Neural crest cell (in vitro differentiated cells): ENCODE measurements at places on chromosomes 3 and 15.

DNA sequence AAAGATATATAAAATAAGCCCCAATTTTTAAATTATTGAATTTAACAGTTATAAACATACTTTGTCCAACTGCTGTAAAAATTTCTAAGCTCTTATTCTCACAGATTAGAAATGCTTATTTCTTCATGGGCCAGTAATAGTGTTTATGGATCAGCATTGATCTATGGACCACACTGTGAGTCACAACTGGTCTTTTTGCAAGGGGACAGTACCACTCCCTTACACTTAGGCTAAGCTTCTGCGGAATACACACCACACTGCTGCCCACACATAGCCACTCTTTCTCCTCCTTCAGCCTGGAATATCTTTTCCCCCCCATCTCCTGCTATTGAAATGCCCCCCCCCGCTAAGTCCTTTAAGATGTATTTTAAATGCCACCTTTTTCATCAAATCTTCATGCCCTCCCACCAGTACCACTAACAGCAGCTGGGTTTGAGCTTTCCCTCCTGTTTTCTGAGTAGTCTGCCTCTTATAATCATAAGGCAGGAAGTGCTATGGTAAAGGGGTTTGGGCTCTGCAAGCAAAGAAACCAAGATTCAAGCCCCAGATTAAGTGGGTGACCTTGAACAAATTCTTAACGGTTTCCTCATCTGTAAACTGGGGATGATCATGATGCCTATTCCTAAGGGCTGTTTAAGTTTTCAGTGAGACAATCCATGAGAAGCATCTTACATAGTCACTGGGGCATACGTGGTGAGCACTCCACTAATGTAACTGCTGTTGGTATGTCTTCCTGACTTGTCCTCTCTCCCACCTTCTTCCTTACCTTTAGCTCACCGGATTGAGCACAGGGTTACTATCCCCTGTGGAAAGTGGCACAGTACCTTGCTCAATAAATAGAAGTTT lies 69.2 kb downstream of the DCUN1D1 start:
- DNase-seq, result no peak

- DNase-seq, result no peak
Observed at GRCh38 chr3:111603679-111604078, 8.5 kb upstream of the ZBED2 start.

DNA sequence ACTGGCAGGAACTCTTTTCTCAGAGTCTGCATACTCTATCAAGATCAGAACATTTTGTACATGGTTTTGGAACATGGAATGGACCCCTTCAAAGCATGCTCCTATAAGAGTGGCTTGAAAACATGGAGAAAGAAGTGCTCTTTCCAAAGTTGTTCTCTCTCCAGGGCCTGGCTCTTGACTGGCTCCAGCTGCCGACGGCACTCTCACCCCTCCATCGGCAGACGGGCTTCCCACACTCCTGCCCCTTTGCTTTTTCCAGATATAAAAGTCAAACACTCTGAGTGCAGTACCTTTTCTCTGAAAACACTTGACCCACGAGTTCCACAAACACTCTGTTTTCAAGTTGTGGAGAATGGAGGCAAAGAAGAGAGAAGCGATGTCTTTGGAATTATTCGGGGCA lies 72.5 kb upstream of the ONECUT1 start:
- DNase-seq, result no peak

DNA sequence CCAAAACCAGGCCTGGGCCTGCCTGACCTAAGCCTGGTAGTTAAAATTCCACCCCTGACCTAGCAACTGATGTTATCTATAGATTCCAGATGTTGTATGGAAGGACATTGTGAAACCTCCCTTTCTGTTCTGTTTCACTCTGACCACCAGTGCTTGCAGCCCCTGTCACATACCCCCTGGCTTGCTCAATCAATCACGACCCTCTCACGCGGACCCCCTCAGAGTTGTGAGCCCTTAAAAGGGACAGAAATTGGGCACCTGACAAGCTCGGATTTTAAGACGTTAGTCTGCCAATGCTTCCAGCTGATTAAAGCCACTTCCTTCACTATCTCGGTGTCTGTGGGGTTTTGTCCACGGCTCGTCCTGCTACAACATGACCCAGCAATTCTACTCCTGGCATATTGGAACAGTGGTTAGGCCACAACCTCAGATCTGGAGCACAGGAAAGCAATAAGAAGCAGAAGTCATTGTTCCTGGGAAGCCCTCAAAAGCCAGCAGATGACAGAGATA lies 36.7 kb upstream of the LHFPL4 start:
- no peak for DNase-seq

DNA sequence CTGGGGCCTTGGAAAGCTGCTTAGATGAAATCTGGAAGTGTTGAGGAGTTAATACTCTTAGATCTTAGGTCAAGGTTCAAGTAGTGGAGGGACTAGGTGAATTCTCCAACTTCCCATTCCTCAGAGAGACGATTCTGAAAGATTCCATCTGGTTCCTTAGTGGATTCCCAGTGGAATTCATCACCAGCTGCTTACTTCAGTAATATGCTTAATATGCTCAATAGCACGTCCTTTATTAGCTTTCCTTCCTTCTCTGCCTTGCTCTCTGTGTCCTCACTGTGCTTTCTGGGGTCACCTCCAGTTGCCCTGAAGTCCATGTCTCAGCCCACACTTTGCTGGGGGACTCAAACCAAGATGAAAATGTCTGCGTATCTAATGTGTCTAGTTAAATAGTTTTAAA lies 31.0 kb downstream of the CEP63 start:
- no peak for DNase-seq

GRCh38 chr3:43892526-43892925 lies 201.8 kb downstream of the ABHD5 start:
- DNase-seq, result no peak

- no peak for DNase-seq
Observed at GRCh38 chr3:55562700-55563099, 75.6 kb upstream of the WNT5A start.

- DNase-seq, result no peak
Observed at GRCh38 chr3:192906940-192907339, 10.7 kb downstream of the MB21D2 start.

DNA sequence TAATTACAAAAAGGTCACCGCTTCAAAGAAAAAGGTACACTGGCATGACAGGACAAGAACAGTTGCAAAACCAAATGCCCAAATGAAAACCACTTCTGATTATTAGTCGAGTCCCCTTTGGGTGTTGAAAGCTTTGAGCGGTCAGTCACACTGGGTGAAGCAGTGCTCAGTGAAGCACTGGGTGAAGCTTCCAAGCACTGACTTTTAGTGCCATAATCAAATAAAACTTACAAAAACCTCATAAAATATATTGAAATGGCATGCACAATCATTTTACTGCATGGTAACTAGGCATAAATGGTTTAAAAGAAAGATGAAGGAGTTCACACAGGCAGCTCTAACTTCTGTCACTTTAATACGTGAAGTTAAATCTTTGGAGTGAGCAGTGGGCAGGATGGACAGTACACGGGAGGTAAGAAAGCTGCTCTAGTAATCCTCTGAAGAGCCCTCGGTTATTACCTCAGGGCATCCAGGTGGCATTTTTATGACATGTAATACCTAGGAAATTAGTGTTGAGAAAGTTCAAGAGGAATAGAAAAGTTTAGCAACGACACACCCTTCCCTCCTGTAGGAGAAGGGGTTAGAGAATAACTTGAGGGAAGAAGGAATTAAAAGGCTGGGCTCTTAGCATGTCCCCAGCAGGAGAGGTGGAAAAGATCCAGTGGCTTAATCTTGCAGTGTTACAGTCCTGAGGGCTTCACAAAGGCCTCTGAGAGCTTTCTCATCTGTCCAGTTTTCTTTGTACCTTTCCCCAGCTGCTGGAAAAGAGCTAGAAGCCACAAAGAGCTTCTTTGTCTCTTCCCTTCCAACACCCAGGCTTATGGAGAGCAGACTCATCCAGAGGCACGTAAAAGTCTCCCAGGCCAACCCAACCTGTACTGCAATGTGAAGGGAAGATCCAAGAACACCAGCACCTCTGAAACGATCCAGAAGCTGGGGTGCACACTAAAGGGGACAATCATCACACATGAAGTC lies 64.9 kb upstream of the MYO5C start:
- no peak for DNase-seq

GRCh38 chr3:144840866-144841265 lies 869.2 kb downstream of the DIPK2A start:
- no peak for DNase-seq
